ENCODE measurements at places on chromosomes 3 and 15. TPM values are rescaled to one million over a fixed set of nuclear protein-coding genes. Genes with fewer than 3 reads are reported as not detected.
A peak's percentile ranks its signal among the peaks of the same experiment; 100 is the strongest.

GRCh38 chr3:171874879-171875278 is 31.7 kb downstream of the TMEM212 start:
- H3K4me1 ChIP-seq: peaks cover 18% of the 10 kb centered on the region
- peak overlapping the region; percentile 60 for H3K27ac ChIP-seq
- no peak overlapping the region for H3K4me3 ChIP-seq
- H3K36me3 ChIP-seq: no peaks in the 10 kb centered on the region

Gene SNTN
- total RNA-seq: 1.0 TPM

GRCh38 chr3:123872621-123873020 is 11.5 kb downstream of the MYLK start:
- H3K4me1 ChIP-seq: no peaks in the 10 kb centered on the region
- no peaks in the 10 kb centered on the region for H3K27me3 ChIP-seq
- H3K4me3 ChIP-seq: no peak overlapping the region
- no peaks in the 10 kb centered on the region for H3K36me3 ChIP-seq

DNA sequence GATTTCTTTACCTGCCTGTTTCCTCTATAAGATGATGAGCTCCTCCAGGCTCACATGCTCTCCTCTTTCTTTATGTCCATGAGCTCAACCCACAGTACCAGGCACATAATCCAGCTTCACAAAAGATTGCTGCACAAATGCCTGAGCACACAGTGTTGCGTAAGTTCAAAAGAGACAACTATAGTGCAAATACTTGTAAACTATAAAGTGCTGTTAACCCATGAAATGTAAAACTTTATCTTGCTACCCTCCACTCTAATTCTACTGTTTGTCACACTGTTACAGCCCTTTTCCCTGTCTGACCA is 101.0 kb upstream of the LPP start:
- H3K36me3 ChIP-seq: no peaks in the 10 kb centered on the region
- H3K4me3 ChIP-seq: no peak overlapping the region
- DNase-seq: no peak
- no peaks in the 10 kb centered on the region for H3K27me3 ChIP-seq

DNA sequence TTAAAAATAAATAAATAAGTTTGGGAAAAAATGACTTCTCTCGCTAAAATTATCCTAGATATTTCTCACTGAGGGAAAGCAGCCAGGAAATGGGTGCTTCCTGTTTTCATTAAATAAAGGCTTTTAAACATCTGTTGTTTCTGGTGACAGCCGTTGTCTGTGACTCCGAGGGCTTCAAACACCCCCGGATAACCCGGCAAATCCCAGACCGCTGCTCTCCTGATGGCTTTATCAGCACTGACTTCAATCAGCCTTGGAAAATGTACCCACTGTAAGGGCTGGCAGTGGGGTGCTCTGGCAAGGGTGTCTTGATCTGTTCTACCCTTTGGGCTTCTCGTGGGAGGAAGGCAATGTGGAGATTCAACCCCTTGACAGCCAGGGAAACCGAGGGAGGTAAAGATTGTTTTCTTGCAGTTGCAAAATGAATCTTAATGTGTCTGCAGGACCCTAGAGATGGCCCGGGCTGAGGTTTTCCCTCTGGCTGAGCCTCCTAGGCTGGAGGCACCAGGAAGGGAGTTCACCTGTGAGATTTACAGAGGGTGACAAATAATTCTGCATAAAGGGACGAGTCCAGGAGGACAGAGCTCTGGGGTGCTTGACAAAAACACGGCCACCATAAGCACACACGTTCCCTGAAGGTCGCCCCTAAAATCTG is 33.6 kb upstream of the SEC13 start:
- no peaks in the 10 kb centered on the region for H3K36me3 ChIP-seq
- H3K4me3 ChIP-seq: no peak overlapping the region
- H3K27me3 ChIP-seq: no peaks in the 10 kb centered on the region
- no peak for DNase-seq

- peaks cover 65% of the 10 kb centered on the region for H3K4me1 ChIP-seq
- no peak for DNase-seq
- H3K36me3 ChIP-seq: no peaks in the 10 kb centered on the region
- peak overlapping the region; percentile 26 for H3K4me3 ChIP-seq
Measured at GRCh38 chr3:194134231-194134756, 1.7 kb upstream of the HES1 start.

Gene AQR
- total RNA-seq: 10.5 TPM

Gene SEMA3G
- 13.2 TPM for total RNA-seq

DNA sequence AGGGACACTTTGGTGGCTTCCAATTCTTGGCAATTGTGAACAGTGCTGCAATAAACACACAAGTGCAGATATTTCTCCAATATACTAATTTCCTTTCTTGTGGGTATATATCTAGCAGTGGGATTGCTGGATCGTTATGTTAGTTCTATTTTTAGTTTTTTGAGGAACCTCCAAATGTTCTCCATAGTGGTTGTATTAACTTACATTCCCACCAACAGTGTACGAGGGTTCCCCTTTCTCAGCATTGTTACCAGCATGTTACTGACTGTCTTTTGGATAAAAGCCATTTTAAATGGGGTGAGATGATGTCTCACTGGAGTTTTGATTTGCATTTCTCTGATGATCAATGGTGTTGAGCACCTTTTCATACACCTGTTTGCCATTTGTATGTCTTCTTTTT is 92.8 kb downstream of the DAPK2 start:
- H3K27ac ChIP-seq: no peak overlapping the region
- no peaks in the 10 kb centered on the region for H3K36me3 ChIP-seq
- no peaks in the 10 kb centered on the region for H3K27me3 ChIP-seq
- H3K4me1 ChIP-seq: no peaks in the 10 kb centered on the region

DNA sequence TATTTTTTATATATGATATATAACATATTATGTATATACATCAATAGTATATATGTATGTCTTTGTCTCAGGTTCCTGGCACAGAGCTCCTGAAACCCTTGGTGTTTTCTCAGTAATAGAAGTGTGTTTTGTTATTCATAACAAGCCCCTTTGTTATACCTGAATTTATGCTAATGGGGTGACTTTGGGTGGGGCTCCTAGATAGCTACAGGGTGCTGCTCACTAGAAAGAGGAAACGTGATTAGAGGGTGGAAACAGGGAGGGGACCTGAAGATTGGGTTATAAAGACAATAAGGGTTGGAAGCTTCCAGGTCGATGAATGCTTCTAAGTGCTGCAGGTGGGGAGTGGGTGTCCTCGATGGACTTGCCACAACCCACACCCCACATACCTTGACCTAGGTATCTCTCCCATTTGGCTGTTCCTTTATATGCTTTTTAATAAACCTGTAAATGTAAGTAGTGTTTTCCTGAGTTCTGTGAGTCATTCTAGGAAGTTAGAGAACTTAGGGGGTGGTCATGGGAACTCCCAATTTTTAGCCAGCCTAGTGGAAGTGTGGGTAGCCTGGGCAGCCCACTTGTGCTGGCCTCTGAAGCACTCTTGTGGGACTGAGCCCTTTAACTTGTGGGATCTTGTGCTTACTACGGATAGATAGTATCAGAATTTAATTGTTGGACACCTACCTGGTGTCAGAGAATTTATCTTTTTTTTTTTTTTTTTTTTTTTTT is 36.9 kb upstream of the C15orf39 start:
- no peaks in the 10 kb centered on the region for H3K36me3 ChIP-seq
- no peak overlapping the region for H3K4me3 ChIP-seq
- DNase-seq: no peak
- no peak overlapping the region for H3K27ac ChIP-seq
- no peaks in the 10 kb centered on the region for H3K4me1 ChIP-seq
- no peaks in the 10 kb centered on the region for H3K27me3 ChIP-seq

Gene ALDH1L1
- total RNA-seq: 65.3 TPM

DNA sequence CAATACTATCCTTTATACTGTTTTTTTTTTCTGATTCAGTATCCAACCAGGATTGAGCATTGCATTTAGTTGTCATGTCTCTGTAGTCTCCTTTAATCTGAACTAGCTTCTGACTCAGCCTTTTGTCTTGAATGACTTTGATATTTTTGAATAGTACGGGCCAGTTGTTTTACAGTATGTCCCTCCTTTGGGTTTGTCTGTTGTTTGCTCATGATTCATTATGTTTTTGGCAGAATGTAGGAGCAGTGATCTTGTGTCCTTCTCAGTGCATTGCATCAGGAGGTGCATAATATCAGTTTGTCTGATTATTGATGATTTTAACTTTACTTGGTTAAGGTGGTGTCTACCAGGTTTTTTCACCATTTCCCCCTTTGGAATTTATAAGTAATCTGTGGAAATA is 20.5 kb downstream of the EXOG start:
- H3K4me3 ChIP-seq: no peak overlapping the region
- H3K36me3 ChIP-seq: no peaks in the 10 kb centered on the region
- no peaks in the 10 kb centered on the region for H3K4me1 ChIP-seq
- DNase-seq: no peak
- H3K27me3 ChIP-seq: no peaks in the 10 kb centered on the region
- H3K27ac ChIP-seq: no peak overlapping the region

- H3K4me3 ChIP-seq: no peak overlapping the region
- H3K27me3 ChIP-seq: no peaks in the 10 kb centered on the region
- DNase-seq: no peak
- H3K4me1 ChIP-seq: no peaks in the 10 kb centered on the region
Measured at GRCh38 chr3:22536541-22536940, 666.6 kb upstream of the UBE2E2 start.

- DNase-seq: no peak
- H3K4me3 ChIP-seq: no peak overlapping the region
- peaks cover 30% of the 10 kb centered on the region for H3K4me1 ChIP-seq
- peak overlapping the region; percentile 36 for H3K27ac ChIP-seq
- H3K36me3 ChIP-seq: no peaks in the 10 kb centered on the region
Measured at GRCh38 chr3:139481116-139481515, 4.8 kb upstream of the RBP2 start.

Gene CFAP44
- 9.9 TPM for total RNA-seq

GRCh38 chr3:119570229-119570628 is 9.1 kb upstream of the ADPRH start:
- H3K27me3 ChIP-seq: no peaks in the 10 kb centered on the region
- no peaks in the 10 kb centered on the region for H3K4me1 ChIP-seq
- DNase-seq: no peak
- no peaks in the 10 kb centered on the region for H3K36me3 ChIP-seq
- H3K27ac ChIP-seq: peak overlapping the region; percentile 30

GRCh38 chr3:32136703-32137102 is 30.3 kb downstream of the GPD1L start:
- DNase-seq: no peak
- no peak overlapping the region for H3K27ac ChIP-seq
- no peaks in the 10 kb centered on the region for H3K36me3 ChIP-seq
- peaks cover 11% of the 10 kb centered on the region for H3K4me1 ChIP-seq

DNA sequence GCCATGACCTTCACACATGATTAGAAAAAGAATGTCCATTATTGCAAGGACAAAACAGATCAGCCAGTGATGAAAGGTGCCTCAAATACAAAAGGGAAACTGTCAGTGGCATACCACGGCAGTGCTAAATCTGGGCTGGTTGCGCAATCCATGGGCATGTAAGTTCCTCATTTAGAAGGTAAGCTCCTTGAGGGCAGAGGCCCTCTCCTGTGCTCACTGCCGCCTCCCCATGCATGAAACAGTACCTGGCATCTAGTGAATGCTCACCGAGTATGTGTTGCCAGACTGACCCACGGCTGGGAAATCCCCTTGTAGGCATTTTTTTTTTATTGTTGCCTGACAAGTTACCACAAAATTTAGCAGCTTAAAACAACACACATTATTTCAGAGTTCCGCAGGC is 312.1 kb upstream of the CHRM5 start:
- no peak overlapping the region for H3K4me3 ChIP-seq
- no peaks in the 10 kb centered on the region for H3K4me1 ChIP-seq
- no peak overlapping the region for H3K27ac ChIP-seq
- no peaks in the 10 kb centered on the region for H3K27me3 ChIP-seq

DNA sequence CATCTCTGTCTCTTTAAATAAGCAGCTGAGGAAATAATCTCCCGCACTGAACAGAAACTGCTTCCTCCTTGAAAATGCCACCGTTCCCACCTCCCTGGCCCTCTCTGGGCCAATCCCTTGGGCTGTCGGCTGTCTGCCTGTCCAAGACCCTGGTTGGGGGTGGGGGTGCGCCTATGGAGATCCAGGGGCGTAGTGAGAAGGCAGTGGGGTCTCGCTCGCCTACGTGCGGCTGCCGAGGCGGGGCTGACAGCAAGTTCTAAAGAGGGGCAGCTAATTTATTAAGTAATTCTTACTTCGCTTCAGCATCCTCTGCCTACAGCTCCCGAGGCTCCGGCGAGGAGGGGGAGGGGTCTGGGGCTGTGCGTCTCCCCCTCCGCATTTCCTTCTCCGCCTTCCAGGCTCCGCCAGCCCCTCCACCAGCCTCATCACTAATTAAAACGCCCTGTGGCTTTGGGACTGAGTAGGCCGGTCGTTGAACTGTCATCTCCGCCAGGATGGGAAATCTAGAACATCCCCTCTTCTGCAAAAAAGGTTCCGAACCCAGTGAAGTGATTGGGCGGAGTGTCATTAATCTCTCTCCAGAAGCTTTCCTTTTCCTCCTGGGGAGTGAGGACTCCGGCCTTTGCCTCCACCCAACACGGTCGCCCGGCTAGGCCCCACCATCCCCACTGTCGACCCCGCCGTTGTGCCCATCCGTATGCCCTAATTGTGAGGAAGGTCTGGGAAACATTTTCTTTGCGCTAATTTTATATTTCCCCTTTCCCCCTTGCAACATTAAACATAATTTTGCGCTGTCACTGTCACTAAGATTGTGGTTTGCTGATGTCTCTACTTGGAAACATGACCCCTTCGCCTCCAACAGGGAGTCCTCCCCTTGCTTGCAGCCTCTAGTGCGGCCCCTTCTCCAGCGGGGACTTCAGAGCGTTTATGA is 16.9 kb downstream of the NR2F2 start:
- H3K36me3 ChIP-seq: no peaks in the 10 kb centered on the region
- H3K27ac ChIP-seq: peak overlapping the region; percentile 42
- DNase-seq: no peak
- H3K4me3 ChIP-seq: no peak overlapping the region

Gene MRAS
- total RNA-seq: 20.1 TPM

Gene HDDC3
- 14.5 TPM for total RNA-seq

Gene MME
- total RNA-seq: 3.4 TPM

- peaks cover 8% of the 10 kb centered on the region for H3K4me1 ChIP-seq
- no peaks in the 10 kb centered on the region for H3K36me3 ChIP-seq
- no peak overlapping the region for H3K27ac ChIP-seq
- H3K4me3 ChIP-seq: no peak overlapping the region
Measured at GRCh38 chr15:32683906-32684584, 33.8 kb upstream of the GREM1 start.

Gene BSN
- total RNA-seq: 1.3 TPM

- no peaks in the 10 kb centered on the region for H3K4me1 ChIP-seq
- no peaks in the 10 kb centered on the region for H3K27me3 ChIP-seq
- no peak overlapping the region for H3K27ac ChIP-seq
Measured at GRCh38 chr3:88987776-88988175, 119.6 kb upstream of the EPHA3 start.

Measured in body of pancreas (tissue), 4 donors.